ENCODE measurements at places on chromosomes 11 and 22.

GRCh38 chr11:20627026-20627425, 27.6 kb downstream of the SLC6A5 start:
- DNase-seq = no peak

- DNase-seq = no peak
Measured at GRCh38 chr22:32603651-32604540, 129.3 kb downstream of the FBXO7 start.

DNA sequence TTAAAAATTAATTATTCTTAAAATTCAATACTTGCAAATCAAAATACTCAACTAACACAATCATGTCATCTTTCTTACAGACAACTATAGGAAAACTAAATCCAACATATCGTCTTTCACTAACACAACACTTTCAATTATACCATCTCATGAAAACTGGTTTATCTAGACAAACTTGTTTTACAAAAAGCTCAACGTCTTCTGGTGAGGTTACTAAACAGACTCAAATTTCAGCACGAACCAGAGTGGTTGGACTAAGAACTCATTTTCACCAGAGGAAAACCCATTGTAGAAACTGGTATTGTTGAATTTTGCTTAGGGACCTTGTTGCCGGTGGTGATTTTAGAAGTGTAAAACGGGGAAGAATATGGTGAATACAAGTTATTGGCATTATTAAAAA, 52.2 kb downstream of the NUP98 start:
- no peak for DNase-seq

DNA sequence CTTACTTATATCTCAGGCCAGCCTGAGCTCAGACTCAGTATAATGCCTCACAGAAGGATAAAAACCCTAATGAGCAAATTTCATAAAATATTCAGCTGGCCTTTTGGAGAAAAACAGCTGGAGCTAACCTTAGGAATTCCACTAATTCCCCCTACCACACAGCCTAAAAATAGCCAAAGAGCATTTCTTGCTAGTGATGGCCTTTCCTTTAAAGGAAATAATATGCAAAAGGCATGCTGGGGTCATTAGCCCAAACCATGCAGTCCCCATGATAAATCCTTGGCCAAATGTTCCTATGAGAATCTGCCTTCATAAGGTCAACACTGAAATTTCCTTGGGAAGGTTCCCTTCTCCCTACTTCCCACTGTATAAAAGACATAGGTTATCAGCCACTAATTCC, 38.2 kb downstream of the SYTL2 start:
- no peak for DNase-seq

DNA sequence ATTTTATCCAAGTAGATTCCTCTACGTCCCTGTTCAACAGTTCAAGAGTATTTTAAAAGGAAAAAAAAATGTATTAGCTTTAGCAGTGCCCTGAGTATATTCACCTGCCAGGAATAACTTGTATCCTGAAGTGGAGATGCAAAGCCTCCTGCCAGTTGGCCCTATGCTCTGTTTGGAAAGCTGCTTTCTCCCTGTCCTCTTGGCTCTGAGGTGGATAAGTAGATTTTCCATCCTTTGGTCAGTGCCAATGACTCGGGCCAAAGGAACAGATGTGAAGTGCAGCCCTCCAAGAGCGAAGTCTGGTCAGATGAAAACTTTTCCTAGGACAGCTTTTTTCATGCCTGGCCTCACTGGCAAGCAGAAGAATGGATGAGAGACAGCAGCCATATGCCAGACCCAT, 839.9 kb upstream of the TENM4 start:
- no peak for DNase-seq
